ENCODE measurements at places on chromosomes 3 and 15.
A peak's percentile ranks its signal among the peaks of the same experiment; 100 is the strongest.

- DNase-seq = no peak
Observed at GRCh38 chr15:71187526-71187925, 72.3 kb downstream of the THSD4 start.

DNA sequence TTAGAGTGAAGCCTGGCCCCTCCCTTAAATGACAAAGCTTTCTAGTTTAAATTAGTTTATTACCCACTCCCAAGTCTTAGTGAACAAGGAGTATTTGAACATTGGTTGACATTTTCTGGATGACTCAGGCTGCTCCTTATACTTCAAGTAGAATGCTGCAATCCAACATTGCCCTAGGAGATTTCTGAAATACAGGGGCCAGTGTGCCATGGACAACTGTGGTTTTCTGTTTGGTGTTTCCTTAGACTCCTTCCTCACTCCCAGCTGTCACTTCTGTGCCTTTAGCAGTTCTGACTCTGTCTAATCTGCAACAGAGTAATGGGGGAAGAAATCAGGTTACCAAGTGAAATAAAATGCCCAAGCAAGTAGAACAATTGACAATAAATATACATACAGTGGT, 116.1 kb upstream of the P2RY1 start:
- no peak for DNase-seq

DNA sequence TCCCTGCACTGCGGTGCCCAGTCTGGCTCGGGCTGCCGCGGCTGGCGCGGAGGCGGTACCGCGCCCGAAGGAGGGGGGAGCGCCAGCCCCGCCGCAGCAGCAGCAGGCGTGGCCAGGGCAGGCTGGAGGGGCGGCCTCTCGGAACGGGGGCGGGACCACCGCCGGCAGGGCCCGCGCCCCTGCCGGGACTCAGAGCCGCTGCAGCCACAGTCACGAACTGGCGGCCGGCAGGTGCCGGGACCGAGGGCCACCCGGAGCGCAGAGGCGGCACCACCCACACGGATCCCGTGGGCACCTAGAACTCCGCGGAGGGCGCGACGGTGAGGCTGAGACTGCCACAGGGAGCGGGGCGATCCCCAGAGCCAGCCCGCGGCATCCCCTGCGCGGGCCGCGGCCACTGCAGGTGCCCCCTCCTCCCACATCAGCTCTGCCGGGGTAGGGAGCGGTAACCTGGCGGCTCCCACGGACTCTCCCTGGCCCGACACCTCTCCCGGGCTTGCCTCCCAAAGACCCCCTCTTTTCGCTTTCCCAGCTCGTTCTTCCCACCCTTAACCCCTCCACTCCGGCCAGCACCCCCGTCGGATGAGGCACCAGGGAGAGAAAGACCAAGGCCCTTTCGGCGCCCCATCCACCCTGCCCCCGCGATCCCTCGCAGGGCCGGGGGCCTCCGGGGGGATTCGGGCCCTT, at the start of gene VWA5B2:
Gene VWA5B2, plus strand, starts transcription at position 192 of the 687 bp plus-strand sequence. CDS start 944 bp downstream, outside the sequence.
- DNase-seq = peak; percentile 82

DNA sequence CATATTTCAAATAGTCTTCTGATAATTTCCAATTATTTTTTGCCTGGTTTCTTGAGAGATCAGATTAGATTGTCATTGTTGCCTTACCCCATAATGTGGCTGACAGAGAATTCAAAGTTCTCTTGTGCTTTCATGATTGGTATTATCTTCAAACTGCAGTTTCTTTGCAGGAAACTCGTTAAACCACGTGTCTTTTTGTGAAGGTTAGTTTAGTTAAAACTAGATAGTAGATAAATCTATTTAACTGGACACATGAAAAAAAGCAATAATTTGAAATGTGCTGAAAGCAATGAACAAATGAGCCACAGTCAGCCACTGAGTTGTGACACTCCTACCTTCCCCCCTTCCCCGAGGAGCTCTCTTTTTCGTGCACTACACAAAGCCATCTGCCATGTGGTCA, 327.5 kb upstream of the UMPS start:
- DNase-seq = no peak

DNA sequence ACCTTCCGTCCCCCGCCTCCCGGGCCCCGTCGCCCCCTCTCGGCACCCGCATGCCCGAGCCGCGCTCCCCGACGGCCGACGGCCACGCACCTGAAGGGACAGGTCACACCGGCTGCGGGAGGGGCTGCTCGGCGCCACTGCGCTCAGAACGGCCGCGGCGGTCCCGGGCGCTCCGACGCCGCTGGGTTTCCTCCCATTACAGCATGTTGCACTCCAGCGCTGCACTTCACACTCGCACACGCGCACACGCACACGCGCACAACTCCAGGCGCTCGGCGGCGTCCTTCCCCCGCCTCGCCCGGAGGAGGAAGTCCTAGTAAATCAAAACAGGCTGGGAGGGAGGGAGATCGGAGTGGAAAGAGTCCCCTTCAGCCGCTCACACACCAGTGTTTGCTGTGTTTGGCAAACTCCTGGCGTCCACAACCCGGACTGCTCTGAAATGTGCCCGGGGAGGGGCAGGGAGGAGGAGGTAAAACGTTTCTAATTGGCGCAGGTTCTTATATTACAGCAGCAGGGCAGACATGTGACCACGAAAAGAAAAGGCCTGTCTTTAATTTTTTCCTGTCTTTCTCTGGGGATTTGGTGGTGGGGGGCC, 76.7 kb upstream of the VGLL4 start:
- DNase-seq = peak; percentile 56

- peak; percentile 6 for DNase-seq
Observed at GRCh38 chr3:42192334-42193200, 73.4 kb downstream of the CCK start.

- DNase-seq = no peak
Observed at GRCh38 chr3:94171954-94172353, 109.1 kb downstream of the NSUN3 start.

DNA sequence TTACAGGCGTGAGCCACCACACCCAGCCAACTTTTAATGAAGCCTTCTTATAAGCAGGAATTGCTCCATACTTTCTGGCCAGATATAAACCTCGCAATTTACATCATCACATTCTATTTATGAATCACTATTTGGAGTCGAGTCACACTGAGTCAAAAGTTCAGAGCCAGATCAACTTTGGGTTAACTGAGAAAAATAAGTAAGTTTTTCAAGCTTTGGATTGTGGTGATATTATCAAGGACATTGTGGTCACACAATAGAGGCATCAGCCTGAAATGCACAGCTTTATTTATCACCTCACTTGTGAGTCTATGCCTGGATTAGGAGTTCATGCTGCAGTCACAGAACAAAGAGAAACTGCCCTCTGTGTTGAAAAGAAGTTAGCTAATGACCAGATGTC, 1163.5 kb downstream of the ROBO1 start:
- DNase-seq = no peak

GRCh38 chr15:40197434-40197833, 36.6 kb downstream of the BUB1B start:
- peak; percentile 10 for DNase-seq

Data from CD4-positive, alpha-beta T cell treated with Interleukin-12 subunit alpha and Interleukin-12 subunit beta, for 1 hour (primary cell).